ENCODE measurements at places on chromosomes 16 and 17.

GRCh38 chr16:8935989-8936388 lies 27.7 kb downstream of the USP7 start:
- DNase-seq = no peak

DNA sequence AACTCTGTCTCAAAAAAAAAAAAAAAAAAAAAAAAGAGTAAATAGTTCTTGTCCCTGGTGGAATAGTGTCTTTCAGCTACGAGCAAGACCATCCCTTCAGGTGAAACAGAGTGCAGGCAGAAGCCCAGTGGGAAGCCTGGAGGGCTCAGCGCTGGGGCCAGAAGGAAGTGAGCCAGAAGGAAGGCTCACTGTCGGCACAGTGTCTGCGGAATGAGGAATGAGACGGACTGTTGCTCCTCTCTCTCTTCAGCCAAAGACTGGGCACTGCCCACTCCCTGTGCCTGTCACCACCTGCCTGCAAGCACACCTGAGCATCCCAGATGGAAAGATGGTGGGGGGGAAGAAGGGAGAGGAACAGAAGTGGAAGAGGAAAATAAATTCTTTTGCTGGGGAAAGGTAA lies 7.5 kb downstream of the RSL1D1 start:
- no peak for DNase-seq

DNA sequence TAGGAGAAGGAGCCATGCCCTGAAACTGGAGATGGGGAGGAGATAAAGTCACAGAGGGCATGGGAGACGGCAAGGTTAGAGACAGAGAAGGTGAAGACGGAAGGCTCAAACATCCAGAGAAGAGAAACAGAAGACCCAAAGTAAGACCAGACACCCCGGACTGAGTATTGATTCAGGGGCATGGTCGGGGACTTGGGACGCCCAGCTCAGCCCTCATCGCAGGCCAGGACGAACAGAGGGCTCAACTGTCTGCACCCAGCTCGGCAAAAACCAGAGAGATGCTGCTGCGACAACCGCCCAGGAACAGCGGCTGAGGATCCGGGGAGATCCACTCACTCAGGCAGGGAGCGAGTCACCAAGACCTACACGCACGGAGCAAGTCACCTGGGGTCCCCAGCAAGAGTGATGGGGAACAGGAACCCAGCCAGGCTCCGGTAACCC lies 999 bp downstream of the XYLT1 start:
- DNase-seq = no peak

DNA sequence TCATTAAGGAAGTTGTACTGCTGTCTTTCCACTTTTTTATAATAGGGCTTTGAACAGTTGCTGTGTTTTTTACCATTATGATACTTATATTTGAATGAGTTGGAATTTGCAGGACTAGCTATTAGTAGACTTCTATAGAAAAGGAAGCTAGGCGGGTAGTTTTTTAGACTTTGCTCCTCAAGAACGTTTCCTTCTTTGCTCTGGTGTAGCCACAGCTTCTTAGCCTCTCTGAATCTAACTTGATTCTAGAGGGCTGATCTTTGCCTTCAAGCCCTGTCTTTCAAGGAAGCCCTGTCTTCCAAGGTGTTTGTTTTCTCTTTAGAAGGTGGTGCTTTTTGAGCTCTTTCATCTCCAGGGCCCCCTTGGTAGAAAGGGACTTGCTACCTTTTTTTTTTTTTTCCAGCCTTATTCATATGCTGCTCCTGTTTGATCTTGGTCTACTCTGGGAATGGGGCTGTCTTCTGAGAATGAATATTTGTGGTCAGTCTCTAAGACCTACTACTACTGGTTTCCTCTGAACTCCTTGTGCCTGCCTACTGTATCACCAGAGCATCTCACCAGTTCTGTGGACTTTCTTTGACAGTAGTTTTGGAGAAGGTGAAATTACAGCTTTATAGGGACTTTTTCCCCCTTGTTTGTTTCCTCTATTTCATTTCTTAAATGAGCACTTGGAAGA lies 52.3 kb upstream of the RASL10B start:
- no peak for DNase-seq

DNA sequence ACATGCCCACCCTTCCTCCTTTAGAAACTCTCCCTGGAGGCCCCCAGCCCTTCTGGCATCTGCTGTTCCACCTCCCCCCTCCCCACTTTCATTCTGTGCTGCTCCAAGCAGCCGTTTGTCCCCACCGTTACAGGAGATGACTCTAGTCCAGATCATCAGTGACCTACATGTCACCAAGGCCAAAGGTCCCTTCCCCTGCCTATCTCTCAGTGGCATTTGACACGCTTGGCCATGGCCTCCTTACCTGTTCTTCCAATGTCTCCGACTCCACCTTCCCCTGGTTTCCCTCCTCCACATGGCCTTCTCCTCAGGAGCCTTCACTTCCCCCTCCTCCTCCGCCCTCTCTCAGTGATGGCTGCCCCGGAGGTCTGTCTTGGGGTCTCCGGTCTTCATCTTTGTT lies 9.4 kb downstream of the TMEM92 start:
- no peak for DNase-seq

Measured in NCI-H460 (cell line).